ENCODE measurements at places on chromosomes 12 and 14.

DNA sequence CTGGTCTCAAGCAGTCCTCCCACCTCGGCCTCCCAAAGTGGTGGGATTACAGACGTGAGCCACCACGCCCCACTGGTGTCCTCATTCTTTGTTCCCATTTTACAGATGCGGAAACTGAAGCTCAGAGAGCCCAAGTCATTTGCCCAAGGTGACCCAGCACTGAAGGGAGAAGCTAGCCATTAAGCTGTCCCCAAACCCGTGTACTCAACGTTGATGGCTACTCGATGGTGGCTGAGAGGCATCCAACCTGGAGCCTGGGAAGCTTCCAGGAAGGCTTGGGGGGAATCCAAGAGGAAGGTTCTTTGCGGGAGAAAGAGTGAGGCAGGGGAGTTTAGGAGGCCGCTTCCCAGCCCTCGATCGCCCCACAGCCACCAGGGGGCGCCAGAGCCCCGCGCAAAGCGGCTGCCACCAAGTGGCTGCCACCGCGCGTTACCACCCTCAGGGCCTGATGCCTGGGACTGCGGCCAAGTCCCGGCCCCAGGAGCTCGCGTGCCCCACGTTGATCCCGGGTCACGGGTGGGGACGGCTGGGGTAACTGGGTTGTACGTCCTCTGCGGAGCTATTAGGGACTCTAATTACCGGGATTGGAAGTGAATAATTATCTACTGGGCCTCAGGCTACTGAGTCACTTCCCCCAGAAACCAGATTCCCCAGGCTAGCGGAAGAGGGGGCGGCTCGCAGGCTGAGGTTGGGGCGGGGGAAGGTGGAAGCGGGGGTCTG lies 8.8 kb upstream of the SH2B3 start:
- DNase-seq: peak; percentile 74

- DNase-seq: no peak
These were observed 56.4 kb upstream of the USP44 start for GRCh38 chr12:95607642-95608041.

GRCh38 chr14:50658203-50658602 lies 9.9 kb downstream of the SAV1 start:
- no peak for DNase-seq

DNA sequence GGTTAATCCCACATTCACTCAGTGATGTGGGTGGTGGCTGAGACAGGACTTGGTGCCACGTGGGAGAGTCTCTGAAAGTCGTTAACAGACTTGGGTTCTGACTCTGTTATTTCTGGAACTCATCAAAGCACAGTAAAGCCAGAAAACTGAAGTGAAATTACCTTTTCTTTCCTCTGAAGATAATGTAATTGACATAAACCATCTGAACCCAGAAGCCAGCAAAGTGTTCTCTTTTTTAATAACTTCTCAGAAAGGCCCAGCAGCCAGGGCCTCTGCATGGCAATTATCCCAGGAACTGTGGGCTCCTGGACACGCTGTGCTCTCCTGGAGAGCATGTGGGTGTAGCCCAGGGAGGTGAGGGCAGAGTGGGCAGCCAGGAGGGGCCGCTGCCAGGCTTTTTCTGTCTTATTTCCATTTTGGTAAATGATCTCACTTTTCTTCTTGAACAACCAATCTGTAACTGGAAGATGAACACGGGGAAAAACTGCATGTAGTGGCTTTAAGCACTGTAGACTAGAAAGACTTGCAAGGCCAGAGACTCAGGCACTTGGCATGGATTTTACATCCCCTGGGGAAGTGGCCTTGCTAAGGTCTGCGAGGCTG lies 444.1 kb upstream of the TMEM132C start:
- DNase-seq: no peak

- DNase-seq: no peak
These were observed 113.3 kb downstream of the ANO6 start for GRCh38 chr12:45329238-45329637.

DNA sequence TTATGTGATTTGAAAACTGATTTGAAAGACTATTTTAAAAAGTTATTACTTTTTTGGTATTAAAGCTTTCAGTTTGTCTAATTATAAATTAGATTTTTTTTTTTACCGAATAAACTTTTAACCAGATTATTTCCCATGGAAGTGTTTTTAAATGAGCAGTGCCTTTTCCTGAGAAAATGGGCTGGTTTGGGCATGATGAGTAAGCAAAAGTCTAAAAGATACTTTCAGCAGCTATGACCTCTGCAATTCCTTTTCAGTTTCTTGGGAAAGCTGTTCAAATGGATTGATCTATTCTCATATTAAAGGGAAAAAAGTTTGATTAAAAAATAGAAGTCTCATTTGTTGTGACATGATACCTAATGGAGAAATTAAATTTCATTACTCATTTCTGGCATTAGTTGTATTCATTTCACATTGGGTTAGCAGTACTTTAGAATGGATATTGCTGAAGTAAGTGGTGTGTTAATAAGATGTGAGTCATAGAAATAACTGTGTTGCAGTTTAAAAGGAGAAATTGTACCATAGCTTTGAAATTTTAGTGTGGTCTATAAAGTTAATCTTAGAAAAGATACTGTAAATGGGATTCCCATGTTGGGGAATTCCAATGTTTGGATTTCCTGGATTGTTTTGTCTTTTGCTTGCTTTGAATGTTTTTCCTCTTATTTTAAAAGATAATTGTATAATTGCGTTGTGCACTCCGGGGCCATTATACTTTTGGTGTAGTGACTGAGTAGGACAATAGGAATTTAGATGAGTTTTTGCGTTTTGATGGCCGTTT lies 21.0 kb downstream of the KTN1 start:
- DNase-seq: no peak

GRCh38 chr14:102262929-102263462 lies 42.0 kb downstream of the MOK start:
- DNase-seq: no peak

- DNase-seq: no peak
These were observed 87.2 kb downstream of the C12orf75 start for GRCh38 chr12:105417732-105418131.

GRCh38 chr12:30806989-30807694 lies 52.4 kb upstream of the CAPRIN2 start:
- DNase-seq: no peak

Measured in stimulated activated CD8-positive, alpha-beta memory T cell treated with anti-CD3 and anti-CD28 coated beads, Interleukin-15, amount 100 ng/mL, for 1 hour (primary cell).